Adrenal gland (tissue), 19 donors: ENCODE measurements at places on chromosomes 2 and 18. TPM values are rescaled to one million over a fixed set of nuclear protein-coding genes. Genes with fewer than 3 reads are reported as not detected.

RSAD2 gene
- total RNA-seq = 11.5 TPM

IL1F10 gene
- total RNA-seq = not detected

CDH19 gene
- total RNA-seq = 6.9 TPM

EVA1A gene
- total RNA-seq = 0.53 TPM

GRCh38 chr18:26526128-26526965, 22.0 kb downstream of the KCTD1 start:
- no peak overlapping the region for H3K4me3 ChIP-seq
- no peaks in the 10 kb centered on the region for H3K27me3 ChIP-seq
- H3K4me1 ChIP-seq = peaks cover 21% of the 10 kb centered on the region
- H3K27ac ChIP-seq = no peak overlapping the region
- DNase-seq = no peak

GRCh38 chr2:220876080-220876824, 695.9 kb downstream of the EPHA4 start:
- H3K4me1 ChIP-seq = no peaks in the 10 kb centered on the region
- no peak for DNase-seq
- H3K27me3 ChIP-seq = no peaks in the 10 kb centered on the region
- H3K27ac ChIP-seq = no peak overlapping the region

DNA sequence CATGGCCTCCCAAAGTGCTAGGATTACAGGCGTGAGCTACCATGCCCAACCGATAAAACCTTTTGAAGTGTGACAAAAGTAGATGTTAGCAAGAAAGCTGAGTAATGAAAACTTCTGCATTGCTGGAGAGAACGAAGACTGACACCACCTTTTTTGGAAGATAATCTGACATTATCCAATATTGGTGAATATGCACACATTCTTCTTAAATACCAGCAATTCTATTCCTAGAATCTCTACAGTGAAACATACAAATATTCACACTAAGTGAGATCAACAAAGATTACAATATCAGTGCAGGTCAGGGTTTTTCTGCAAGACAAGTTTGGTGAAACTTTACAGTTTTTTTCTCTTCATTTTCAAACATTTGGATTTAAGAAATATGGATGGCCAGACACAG, 7.8 kb downstream of the PIAS2 start:
- peaks cover 11% of the 10 kb centered on the region for H3K4me1 ChIP-seq
- no peak for DNase-seq

DNA sequence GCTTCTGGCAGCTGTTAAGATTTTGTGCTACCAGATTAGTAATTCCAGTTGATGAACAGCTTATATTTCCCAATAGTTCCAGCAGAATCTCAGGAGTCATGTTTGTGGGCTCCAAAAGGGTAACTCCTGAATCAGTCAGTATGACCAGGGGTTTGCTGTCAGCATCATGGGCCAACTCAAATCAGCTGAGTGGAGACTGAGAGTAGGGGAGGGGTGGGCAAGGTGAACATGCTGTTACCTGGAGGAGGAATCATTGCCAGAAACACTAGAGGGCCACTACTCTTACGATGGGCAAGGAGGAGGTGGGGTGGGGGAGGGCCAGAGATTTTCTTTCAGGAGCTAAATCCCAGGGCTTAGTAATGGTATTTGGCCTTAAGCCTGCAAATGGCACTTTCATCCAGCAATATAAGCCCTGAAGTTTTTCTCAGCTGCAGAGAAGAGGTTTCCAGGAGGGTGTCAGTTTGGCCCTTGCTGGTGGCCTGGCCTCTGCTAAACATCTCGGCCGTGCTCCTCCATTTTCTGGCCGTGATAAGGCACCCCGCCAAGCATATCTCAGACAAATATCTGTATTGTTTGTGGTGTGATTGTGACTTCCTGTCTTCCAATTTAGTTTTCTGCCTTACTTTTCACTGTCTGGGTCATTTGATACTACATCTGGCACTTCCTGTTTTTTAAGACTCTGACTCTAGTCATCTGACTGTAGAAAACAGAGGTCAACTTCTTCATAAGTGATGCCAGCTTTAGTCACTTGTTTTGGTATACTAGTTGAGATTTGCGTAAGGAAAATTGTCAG, 120.5 kb upstream of the CXCR4 start:
- H3K36me3 ChIP-seq = no peaks in the 10 kb centered on the region
- peak; percentile 47 for DNase-seq
- H3K27ac ChIP-seq = peak overlapping the region; percentile 87
- H3K4me3 ChIP-seq = no peak overlapping the region
- H3K27me3 ChIP-seq = no peaks in the 10 kb centered on the region
- H3K4me1 ChIP-seq = peaks cover 13% of the 10 kb centered on the region

- no peak for DNase-seq
- H3K27me3 ChIP-seq = no peaks in the 10 kb centered on the region
- H3K36me3 ChIP-seq = no peaks in the 10 kb centered on the region
Measured at GRCh38 chr2:145736871-145737270, 1217.0 kb upstream of the ZEB2 start.

- no peak for DNase-seq
- no peaks in the 10 kb centered on the region for H3K36me3 ChIP-seq
- H3K4me1 ChIP-seq = no peaks in the 10 kb centered on the region
- H3K27ac ChIP-seq = no peak overlapping the region
- no peak overlapping the region for H3K4me3 ChIP-seq
Measured at GRCh38 chr18:63534615-63535014, 7.6 kb upstream of the SERPINB12 start.

- H3K36me3 ChIP-seq = no peaks in the 10 kb centered on the region
- H3K4me1 ChIP-seq = no peaks in the 10 kb centered on the region
- H3K27ac ChIP-seq = no peak overlapping the region
- no peak overlapping the region for H3K4me3 ChIP-seq
Measured at GRCh38 chr2:221310730-221311129, 261.4 kb downstream of the EPHA4 start.

DNA sequence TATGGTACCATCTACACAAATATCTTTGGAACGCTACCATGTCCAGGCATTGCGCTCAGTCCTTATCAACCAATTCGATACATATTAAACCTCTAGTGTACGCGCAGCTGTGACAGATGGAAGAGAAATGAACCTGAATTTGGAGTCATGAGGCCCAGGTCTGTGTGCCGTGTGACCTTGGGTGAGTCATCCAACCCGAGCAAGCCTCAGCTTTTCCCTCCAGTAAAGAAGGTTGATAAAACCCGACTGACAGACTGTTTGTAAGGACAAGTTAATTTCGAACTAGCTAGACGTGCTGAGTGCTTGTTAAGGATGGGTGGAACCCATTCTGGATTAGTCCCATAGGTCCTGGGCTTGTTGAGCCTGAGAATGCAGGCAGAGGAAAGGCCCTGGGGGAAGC, 28.2 kb downstream of the GREB1 start:
- H3K4me3 ChIP-seq = no peak overlapping the region
- no peaks in the 10 kb centered on the region for H3K36me3 ChIP-seq
- no peak overlapping the region for H3K27ac ChIP-seq
- H3K27me3 ChIP-seq = no peaks in the 10 kb centered on the region
